ENCODE measurements at places on chromosomes 5 and 9.

DNA sequence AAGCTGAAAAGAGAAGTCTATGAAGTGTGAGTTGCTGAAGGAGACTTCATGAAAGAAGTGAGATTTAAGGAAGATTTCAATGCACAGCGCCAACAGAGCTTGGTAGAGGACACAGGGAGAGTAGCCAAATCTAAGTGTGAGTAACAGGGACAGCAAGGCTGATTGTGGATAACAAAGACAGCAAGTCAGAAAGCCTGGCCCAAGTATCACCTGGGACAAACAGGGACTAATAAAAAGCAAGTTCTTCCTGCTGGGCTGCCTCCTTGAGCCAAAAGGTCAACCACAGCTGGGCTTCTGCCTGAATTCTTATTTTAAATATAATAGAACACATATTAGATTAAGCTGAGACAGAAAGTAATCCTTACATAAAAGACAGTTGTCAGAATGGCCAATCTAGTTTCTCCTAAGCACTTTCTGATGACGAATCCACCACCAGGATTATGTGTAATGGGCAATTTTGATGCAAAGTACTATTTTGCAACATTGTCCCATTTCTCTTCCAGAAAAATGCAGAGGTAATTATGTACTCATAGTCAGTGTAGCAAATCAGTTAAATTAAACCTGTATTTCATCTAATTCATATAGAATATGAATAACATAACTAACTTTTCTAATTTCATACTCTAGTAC, 73.8 kb downstream of the MAPKAP1 start:
- no peak for DNase-seq

- DNase-seq: no peak
Measured at GRCh38 chr9:69857131-69857530, 36.5 kb downstream of the CFAP95 start.

GRCh38 chr5:180852495-180852894, 8.6 kb downstream of the ZFP62 start:
- DNase-seq: no peak

DNA sequence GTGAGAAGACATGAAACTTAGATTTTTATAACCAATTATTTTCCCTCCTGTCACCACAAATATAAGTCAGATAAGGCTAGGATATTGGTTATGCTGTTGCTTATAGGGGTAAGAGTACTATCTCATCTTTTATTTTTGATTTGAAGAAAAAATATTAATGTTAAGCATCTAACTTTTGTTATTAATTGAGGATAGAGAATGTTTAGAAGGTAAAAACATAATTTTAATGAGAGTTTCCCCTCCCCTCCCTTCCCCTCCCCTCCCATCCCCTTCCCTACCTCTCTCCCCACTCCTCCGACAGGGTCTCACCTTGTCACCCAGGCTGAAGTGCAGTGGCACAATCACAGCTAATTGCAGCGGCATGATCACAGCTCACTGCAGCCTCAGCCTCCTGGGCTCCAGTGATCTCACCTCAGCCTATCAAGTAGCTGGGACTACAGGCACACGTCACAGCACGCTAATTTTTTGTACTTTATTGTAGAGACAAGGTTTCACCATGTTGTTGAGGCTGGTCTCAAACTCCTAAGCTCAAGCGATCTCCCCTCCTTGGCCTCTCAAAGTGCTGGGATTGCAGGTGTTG, 86.7 kb downstream of the RIC1 start:
- no peak for DNase-seq

DNA sequence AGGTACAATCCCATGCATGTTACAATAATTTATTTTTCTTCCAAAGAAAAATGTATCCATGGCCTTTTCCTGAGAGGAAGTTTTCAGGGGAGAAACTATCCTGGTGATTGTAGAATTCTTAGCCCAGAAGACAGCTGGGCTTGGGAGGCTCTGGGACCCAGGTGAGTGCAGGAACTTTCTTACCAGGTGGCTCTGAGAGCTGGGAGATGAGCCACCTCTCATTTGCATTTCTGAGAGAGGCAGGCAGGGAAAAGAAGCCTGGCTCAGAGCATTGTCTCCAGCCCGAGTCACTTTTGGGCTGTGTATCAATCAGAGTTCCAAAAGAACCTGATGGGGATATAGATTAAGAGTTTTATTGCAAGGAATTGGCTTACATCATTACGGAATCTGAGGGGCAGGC, 52.7 kb downstream of the ALG2 start:
- no peak for DNase-seq

DNA sequence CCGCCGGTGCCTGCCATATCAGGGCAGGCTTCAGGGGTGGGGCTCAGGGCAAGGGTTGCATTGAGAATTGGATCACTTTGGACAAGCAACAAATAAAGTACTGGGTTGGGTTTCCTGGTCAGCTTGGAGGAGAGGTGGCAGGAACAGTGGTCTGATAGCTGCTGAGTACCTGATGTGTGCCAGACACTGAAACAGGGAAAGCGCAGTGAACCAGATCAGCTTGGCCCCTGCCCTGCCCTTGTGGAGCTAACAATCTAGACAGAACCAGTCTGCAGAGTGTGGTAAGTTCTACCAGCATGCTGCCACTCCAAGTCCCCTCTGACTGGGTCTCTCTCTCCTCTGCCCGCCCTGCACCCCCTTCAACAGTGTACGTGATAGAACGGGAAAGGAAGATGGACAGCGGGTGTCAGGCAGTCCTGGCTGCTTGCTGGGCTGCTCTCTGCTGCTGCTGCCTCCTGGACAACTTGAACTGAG, 53.4 kb downstream of the CYSTM1 start:
- no peak for DNase-seq

DNA sequence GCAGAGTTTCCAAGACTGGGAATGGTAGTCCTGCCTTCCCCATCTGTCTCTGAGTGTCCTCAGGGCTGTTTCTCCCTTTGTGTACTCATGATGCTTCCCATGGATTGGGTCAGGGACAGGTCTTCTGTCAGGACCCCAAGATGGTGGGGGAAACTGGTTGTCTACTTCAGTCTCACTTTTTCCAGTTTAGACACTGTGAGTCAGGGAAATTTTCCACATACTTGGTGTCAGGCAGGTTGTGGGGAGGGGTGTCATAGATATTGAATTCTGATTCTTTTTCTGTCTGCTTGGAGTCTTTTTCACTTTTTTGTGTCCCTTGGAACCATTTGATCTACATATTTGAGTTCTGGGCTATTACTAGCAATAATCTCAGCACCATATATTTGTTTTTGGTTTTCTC, 10.3 kb downstream of the POLK start:
- DNase-seq: no peak

GRCh38 chr9:115717298-115717697, 436.3 kb upstream of the PAPPA start:
- DNase-seq: no peak

GRCh38 chr9:115739096-115739875, 414.3 kb upstream of the PAPPA start:
- no peak for DNase-seq

DNA sequence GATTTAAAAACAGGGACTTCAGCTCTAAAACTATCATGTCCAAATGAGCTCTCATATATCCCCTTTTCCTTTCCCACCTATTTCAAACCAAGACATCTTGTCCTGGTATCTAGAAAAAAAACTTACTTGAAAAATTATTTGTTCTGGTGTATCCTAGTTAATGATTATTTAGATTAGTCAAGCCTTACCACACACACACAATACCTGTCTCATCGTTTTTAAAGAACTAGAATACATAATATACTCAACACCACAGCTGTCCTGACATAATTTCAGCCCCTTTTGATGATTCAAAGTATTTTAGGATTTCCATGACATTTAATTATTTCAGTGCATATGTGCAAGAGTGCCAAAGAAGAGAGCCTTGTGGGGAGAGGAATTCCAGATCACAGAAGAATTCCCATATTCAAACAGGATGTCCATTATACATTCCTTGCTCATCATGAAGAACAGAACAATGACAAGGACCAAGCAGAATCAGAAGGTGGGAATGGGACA, 233.7 kb downstream of the SMARCA2 start:
- DNase-seq: no peak

DNA sequence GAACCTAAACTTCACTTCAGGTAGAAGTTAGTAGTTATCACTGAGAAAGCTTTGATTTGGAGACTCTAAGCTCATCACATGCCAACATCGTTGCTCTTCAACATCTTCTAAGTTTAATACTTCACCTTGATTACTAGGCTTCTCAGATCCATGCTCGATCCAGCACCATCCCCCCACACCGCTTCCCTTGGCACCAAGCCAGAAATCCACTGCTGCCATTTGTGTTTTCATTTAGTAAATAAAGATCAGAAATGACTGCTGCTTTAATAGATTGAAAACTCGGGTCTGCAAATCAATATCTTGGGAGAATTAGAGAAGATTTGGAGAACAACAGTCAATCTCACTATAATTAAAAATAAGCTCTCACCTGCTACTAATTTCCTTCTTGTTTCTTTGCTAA, 214.7 kb upstream of the NR4A3 start:
- DNase-seq: no peak

DNA sequence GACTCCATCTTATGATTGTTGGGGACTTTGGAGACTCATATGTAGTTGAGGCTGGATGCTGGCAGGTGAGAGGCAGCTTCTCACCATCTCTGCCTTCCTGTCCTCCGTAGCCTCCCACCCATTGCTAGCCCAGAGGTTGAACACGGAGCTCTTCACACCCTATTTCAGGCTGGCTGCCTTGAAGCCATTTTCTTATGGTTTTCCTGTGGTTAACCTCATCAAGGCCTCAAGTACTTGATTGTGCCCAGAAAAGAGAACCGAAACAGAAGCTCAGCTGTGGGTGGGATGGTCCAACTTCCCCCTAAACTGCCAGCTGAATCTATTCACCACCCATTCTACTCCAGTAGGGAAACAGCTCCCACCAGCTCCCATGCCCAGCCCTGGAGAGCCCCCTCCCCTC, 102.9 kb downstream of the LIFR start:
- DNase-seq: no peak

GRCh38 chr5:6748142-6748541, 34.9 kb downstream of the TENT4A start:
- no peak for DNase-seq

DNA sequence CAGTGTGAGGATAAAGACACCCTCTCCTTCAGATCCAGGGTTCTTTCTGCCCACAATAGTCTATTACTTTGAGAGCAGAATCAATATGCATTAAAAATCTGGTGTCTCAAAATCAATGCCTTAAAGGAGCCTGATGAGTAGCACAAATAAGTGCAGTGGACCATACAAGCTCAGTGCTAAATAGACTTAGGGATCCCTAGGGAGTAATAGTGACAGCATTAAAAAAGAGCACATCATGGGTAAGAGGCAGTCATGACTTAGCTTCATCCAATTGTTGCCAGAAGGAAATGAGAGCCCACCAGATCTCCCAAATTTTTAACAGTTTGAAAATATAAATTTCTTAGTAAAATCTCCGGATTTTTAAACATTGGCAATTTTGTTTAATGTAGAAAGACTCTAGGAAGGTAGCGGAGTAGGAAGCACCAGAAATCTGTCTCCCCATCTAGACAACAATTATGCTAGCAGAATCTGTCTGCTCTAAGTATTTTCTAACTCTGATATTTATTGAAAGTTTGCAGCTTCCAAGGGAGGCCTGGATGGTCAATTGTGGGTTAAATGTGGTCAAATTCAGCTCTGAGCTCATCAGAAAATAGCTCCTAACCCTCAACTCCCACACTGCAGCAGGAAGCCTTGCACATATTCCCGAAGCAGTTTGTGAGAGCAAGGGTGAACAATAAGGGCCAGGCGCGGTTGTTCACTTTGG, 443.9 kb downstream of the TLE1 start:
- no peak for DNase-seq

DNA sequence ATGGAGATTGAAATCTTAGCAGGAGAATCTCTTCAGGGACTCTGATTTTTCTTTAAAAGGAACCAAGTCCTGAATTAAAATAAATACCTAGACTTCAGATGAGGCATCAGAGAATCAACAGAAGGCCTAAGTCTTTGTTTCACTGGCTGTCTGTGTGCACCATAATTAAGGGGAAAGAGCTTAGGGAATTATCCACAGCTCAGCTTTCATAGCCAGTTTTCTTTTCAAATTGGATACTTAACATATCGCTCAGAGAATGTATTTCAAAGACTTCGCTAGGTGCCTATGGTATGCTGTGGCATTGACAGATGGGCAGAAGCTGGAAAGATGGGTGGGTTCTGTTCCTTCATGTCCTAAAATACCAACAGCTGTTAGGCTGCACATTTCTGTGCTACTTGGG, 325.8 kb downstream of the TMEM38B start:
- DNase-seq: no peak

- no peak for DNase-seq
Measured at GRCh38 chr5:148511810-148512347, 128.1 kb downstream of the FBXO38 start.

DNA sequence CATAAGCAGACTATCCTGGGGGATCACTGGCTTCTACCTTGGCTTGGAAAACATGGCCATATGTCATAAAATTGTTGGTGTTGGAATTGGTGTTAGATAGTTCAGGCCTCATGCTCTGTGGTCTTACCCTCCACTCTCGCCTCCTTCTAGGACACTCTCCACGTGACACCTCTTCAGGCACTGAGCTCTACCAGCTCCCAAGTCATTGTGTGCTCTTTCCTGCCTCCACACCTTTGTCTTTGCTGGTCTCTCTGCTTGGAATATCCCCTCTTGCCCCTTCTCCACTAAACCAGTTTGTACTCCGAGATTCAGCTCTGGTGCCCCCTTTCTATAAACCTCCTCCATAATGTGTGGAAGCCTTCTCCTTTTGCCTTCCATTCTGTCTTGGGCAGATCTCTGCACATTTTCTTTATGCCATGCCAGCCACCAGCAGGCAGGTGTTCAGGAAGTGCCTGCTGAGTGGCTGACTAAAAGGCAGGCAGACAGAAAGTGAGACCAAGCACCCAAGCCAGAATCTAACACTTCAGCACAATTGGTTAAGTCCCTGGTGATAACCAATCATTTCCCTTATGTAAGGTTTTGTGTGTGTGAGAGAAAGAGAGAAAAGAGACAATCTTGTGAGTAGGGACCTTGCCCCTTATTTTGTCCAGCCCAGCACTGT, 37.7 kb downstream of the SAR1B start:
- DNase-seq: no peak

DNA sequence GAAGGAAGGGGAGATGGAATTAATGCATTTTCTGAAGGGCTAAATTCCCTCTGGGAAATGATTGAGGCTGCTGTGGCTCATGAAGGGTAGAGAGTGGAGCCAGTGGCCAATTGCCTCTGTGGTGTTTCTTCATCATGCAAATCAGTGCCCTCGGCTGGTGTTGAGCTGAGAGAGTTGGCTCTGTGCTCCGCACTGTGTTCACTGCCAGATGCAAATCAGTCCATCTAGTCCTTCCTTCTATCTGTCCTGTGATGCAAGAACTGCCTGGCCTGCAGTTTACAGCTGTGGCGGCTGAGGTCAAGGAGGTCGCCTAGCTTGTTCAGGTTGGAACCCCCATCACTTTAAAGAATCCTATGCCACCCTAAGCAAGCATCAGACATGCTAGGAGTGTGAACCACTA, 6.0 kb downstream of the TMEM171 start:
- DNase-seq: no peak

GRCh38 chr9:113468716-113469448, 5.4 kb downstream of the RGS3 start:
- DNase-seq: no peak

GRCh38 chr9:130172858-130173665, 858 bp downstream of the NCS1 start:
- DNase-seq: peak; percentile 45

- no peak for DNase-seq
Measured at GRCh38 chr5:79959407-79959806, 31.7 kb downstream of the MTX3 start.
